ENCODE measurements at places on chromosomes 4 and X.

DNA sequence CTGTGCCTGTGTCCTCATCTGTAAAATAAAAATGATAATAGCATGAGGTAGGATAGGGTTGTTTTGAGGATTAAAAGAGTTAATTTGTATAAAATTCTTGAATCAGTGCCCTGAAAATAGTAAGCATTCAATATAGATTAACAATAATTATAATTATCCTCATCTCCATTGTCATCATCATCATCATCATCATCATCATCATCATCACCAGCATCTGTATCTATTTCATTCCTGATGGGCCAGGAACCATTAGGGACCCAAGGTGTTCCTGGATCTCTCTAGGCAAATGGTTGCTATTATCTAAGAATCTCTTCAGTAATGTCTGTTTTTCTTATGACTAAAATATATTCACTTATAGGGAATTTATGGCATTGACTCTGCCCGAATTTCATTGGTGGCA is 31.6 kb downstream of the RASSF6 start:
- DNase-seq, result no peak

GRCh38 chr4:2059046-2059725 is at the start of gene NAT8L:
Gene NAT8L, plus strand, starts transcription at chr4:2059327. Its CDS starts 185 bp downstream, at chr4:2059512.
- DNase-seq, result no peak

DNA sequence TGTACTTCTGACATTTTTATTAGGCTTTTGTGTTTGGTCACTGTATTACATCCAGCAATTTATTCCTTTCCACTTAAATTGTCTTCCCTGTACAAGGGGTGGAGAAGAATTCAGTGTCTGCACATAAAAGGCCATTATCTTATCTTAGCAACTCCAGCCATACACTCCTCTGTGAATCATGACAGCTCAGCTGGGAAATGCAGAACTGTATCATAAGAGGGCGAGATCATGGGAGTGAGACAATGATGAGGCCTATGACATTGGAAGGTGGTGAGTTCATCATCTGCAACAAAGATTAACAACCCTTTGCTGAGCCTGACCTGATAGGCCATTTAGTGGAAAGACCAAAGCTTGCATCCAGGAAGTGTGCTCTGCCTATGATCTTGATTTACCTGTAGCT is 33.3 kb downstream of the SLIT2 start:
- DNase-seq, result no peak

DNA sequence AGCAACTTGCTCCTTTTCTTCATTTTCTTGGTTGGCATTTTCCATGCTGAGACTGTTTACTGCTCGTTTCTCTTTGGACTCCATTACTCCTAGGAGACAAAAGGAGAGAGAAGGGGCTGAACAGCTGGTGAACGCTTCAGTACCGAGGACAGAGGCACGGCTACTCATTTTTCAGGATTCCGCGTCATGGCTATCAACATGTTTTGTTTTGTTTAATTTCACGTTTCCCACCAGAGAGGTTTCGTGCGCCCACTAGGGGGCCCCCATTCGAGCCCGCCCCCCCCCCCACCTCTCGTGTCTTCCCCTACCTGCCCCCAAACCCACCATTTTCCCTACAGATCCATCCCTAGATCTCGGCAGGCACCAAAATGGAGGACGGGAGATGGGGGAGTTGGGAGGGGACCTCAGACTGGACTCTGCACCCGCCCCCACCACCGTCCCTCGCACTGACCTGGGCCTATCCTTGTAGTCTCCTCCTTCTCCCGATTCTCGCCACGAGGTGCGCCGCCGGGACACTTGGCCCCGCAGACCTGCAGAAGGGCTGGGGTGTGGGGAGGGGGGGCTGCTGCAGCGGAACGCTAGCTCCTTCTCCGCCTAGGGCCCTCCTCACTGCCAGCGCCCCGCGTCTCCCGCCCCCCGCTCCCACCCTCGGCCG is 653 bp downstream of the BEX1 start:
- no peak for DNase-seq

- DNase-seq, result no peak
These were observed 63.3 kb downstream of the MOSPD2 start for GRCh38 chrX:14936561-14936960.

DNA sequence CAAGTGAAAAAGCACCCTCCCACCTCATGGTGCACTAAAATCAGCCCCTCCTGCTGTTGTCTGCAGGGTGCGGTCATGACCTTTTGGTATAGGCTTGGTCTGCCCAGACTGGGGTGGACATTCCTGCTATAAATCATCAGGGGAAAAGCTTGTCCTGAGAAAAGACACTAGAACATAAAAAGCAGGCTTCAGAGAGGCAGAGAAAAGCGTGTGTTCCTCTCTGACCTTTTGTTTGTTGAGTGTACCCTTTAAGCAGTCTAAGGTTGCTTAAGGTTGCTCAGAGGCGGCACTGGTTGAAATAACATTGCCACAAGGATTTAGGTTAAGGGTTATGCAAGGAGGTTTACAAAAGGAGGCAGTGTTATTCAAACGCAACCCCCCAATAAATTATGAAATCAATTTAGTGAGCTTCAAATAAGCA is 43.5 kb downstream of the CCDC158 start:
- DNase-seq, result no peak

GRCh38 chr4:666436-666810 is 7.7 kb downstream of the ATP5ME start:
- no peak for DNase-seq

GRCh38 chr4:121177246-121178137 is 13.4 kb upstream of the TNIP3 start:
- DNase-seq, result no peak

DNA sequence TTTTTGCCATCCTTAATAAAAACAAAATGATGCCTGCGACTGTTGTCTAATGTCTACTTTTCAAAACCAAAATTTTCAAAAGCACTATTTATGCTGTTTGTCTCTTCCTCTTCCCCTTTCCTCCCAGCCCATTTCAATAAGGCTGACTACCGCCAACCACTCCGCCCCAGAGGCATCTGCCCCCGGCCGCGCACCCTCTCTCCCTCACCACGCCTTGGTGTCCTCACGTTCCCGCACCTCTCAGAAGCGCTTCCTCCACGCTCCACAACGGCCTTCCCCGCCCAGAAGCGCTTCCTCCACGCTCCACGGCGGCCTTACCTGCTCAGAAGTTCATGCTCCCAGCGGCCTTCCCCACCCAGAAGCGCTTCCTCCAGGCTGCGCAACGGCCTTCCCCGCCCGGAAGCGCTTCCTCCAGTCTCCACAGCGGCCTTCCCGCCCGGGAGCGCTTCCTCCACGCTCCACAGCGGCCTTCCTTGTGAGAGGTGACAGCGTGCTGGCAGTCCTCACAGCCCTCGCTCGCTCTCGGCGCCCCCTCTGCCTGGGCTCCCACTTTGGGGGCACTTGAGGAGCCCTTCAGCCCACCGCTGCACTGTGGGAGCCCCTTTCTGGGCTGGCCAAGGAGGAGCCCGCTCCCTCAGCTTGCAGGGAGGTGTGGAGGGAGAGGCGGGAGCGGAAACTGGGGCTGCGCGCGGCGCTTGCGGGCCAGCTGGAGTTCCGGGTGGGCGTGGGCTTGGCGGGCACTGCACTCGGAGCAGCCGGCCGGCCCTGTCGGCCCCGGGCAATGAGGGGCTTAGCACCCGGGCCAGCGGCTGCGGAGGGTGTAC is 490.4 kb upstream of the ZFP42 start:
- DNase-seq, result no peak

DNA sequence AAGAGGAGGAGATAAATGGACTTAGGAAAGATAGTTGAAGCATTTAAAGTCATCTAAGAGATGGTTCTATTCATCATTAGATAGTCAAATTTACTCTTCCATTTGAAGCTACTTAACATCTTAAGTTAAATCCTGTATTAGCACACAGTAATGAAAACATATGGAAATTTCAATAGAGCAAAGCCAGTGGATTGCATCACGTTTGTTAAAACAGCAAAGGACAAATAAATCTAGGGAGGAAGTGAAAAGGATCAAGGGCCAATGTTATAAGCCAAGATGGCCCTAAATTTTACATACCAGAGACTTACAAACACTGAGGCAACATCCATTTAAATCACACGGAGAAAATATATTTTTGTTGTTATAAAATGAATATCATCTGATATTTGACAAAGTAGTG is 602.8 kb downstream of the INPP4B start:
- DNase-seq, result no peak

DNA sequence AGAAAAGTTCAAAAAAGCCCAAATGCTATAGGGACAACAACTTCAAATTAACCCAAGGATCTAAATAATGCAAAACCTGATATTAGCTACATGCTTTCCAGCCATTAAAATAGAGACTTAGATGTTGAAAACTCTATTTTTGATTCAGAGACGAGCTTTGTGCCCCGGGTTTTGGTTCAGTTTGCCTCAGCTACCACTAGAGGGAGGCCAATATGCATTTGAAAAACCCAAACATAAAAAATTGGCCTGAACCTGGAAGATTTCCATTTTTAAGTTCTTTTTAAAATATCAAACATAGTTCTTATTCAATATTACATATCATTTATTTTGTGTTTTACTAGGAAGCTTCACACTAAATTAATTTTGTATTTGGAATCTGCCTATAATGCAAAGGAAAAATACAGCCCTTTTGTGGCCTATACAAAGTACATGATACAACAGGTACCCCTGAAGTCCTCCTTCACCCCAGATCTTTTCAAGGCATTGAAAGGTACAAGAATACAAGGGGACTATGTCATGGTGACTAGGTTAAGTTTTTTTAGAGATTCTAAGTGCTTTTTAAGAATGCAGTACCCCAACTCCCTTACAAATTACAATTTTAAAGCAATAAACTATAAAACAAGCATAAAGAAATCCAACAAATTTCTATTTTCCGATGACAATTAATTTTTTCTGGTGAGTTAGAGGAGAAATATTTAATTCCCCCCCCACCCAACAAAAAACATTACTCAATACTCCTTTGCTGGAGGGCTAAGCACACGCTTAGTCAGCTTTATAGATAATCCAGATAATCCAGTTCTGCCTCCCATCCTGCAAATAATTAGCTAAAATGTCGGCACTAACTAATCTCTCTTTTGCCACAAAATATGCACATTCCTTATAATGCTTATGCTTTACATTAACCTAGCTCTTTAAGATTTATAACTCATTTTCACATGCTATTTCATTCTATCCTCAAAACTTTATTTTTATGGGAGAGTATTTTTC is 97.7 kb upstream of the PTPN13 start:
- no peak for DNase-seq

- no peak for DNase-seq
These were observed 190.9 kb downstream of the FAT4 start for GRCh38 chr4:125505621-125506020.

DNA sequence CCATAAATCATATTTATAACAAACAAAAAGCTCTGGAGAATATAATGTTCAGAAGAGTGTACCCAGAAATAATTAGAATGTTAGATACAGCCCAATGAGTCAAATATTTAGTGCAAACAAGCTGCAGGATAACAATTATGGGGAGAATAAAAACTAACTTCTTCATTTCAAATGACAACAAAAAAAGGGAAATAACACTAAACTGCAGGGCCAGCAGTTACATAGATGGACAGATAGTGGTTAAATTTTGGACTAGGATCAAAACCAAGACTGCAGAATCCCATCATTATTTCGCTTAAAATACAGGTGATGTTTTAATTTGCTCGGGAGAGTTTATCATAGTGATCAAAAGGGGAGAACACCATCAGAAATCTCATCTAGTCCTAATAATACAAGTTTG is 617 bp upstream of the GPR34 start:
- no peak for DNase-seq

DNA sequence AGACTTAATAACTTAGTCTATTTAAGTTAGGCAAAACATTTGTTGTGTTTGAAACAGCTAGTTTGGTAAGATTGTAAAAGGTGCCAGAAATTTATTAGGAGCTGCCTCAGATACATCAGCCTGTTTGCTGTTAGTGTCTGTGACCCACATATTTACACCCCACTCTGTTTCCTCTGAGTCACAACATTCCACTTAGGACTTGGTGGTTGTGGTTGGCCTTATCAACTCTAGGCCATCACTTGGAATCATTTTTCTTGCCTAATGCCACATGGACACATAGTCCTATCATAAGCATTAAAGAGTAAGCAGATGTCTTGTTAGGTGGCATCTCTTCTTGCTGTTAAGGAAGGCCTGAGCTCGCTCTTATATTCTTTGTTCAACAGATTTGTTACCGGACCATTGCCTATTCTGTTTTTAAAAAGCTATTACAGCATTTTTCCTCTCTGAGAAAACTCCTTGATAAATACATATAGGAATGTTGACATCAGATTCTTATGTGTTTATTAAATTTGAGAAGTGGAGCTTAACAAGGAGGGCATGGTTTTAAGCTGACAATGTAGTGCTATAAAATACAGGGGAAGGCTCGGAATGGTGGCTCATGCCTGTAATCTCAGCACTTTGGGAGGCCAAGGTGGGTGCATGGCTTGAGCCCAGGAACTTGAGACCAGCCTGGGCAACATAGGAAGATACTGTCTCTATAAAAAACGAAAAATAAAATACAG is 51.2 kb upstream of the PGRMC2 start:
- no peak for DNase-seq

DNA sequence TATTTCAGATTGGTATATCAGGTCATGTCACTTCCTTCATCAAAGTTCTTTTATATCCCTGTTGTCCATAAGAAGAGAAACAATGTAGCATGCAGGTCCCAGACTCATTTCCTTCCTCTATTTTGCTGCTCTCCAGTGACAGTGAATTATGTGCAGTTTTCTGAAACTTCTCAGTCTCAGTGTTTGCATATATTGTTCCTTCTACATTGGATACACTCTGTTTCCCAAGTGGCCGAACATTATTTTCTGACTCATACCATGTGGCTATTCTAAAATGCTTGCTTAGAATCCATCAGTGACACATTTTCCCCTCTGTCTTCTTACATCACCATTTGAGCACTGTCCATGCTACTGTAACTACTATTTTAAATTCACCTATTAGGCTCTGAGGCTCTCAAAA is 305.7 kb downstream of the PDHA2 start:
- no peak for DNase-seq

DNA sequence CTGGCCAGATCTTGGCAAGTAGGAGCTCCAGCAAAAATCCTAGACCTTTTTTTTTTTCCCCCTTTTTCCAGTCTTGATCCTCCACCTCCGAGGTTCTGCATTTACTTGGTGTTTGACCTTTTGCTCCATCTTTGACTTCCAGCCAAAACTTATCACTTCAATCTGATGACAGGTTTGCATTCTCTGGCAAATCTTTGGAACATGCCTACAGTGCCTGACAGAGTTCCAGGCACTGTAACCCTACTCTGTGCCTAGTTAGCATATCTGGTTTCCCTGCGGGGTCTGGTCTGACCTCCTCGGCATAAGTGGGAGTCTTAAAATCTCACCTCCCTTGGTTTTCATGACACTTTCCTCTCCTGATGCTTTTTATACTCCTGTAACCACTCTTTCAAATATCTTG is 39.4 kb upstream of the NR3C2 start:
- no peak for DNase-seq

- DNase-seq, result no peak
These were observed 172.9 kb downstream of the PRDM5 start for GRCh38 chr4:120749445-120750151.

GRCh38 chr4:54100595-54101189 is 729 bp downstream of the GSX2 start:
- no peak for DNase-seq

Measured in stimulated activated naive CD4-positive, alpha-beta T cell (primary cell).